ENCODE measurements at places on chromosomes 5 and 9.

DNA sequence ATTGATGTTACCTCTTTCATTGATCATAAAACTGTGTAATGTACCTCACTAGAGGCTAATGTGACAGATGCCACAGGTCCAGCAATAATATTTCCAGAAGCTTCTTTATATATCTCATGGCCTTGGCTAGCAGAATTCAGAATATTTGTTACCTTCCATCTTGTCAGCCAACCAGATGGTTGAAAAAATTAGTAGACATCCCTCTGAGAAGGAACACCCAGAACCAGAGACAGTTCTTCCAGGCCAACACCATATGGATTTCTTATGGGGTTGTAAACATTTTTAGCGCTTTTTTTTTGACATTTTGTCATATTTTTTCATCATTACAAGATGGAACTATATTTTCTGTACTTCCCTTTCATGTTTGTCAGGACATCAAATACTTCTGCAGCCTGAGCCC lies 278.7 kb upstream of the KLF9 start:
- no peak for DNase-seq

- no peak for DNase-seq
Measured at GRCh38 chr5:55694152-55694830, 17.8 kb downstream of the SLC38A9 start.

DNA sequence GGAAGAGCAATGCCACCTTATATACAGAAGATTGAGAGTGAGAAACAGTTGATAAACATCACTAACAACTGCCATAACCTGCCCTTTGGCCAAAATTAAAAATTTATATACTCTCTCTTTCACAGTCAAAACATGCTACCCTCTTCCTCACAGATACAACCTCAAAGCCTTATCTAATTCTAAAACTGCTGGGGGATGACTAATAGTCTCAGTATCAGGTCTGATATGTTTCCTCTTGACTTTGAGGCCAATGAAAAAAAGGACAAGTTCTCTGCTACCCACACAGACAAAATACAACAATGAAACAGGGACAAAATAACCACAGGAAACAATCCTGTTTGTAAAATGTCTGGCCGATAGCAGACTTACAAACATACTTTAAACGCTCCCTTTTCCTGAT lies 485.6 kb upstream of the NUDT12 start:
- DNase-seq = no peak

- no peak for DNase-seq
Measured at GRCh38 chr5:172633403-172633970, 7.6 kb upstream of the NEURL1B start.

DNA sequence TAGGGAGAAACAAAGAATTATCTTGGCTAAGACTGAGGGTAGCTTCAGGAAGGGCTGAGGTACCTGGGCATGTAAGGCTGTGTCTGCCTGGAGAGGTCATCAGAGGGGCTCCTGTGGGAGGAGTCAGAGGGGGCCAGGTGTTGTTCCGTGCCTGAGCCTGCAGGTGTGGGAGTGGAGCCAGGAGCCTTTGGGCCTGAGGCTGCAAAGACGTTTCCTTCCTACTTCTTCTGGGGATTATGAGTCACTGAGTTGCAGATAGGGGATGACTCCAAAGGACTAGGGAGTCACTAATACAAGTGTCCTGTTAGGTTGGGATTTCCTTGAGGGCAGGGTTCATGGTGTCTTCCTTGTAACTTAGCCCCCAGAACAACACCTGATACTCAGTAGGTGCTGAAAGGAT lies 391.1 kb downstream of the ARHGEF28 start:
- no peak for DNase-seq

- no peak for DNase-seq
Measured at GRCh38 chr9:121210536-121210935, 8.9 kb upstream of the RAB14 start.

GRCh38 chr5:57841676-57842363 lies 359.2 kb upstream of the ACTBL2 start:
- DNase-seq = no peak

DNA sequence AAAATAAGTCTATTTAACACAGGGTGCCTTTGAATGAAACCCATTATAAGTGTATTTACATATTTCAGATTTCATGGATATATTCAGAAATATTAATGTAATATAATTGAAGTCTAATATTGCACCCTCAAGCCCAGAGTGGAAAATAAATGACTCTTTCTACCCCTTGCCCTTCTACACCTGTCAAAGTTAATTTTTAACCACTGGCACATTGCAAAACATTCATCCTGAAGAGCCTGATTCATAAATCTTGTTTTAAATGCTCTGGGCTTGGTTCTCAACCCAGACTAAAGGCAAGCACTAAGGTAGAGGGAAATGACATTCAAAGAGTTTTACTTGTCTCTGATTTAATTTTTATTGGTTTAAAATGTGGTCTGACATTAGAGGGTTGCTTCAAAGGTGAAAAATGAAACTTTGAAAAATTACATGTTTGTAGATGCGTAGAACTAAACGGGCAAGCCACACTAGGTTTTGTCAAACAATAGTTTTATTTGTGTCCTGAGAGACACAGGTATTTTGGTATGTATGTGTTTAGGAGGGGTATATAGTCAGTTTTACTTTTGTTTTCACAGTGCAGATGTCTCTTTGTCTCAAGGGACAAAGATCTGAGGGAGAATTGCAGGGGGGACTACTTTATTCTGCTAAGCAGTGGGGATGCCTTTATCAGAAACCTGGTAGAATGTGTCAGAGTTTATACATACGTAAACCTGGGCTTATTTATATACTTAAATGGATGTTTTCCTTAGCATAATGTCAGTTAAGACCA lies 69.7 kb downstream of the PIK3R1 start:
- no peak for DNase-seq

- no peak for DNase-seq
Measured at GRCh38 chr9:136703276-136703860, 9.0 kb upstream of the DIPK1B start.

GRCh38 chr5:115888027-115888426 lies 46.3 kb downstream of the AP3S1 start:
- no peak for DNase-seq

GRCh38 chr5:86152988-86153560 lies 464.7 kb upstream of the COX7C start:
- no peak for DNase-seq

GRCh38 chr5:6637022-6637421 lies 3.8 kb downstream of the SRD5A1 start:
- DNase-seq = no peak

- DNase-seq = no peak
Measured at GRCh38 chr5:93588352-93589151, 5.5 kb downstream of the NR2F1 start.

GRCh38 chr5:38825494-38825893 lies 20.3 kb upstream of the OSMR start:
- no peak for DNase-seq

- DNase-seq = no peak
Measured at GRCh38 chr9:120431268-120431667, 148.7 kb downstream of the CDK5RAP2 start.

- peak; percentile 16 for DNase-seq
Measured at GRCh38 chr9:19409401-19410194, 789 bp downstream of the ACER2 start.

DNA sequence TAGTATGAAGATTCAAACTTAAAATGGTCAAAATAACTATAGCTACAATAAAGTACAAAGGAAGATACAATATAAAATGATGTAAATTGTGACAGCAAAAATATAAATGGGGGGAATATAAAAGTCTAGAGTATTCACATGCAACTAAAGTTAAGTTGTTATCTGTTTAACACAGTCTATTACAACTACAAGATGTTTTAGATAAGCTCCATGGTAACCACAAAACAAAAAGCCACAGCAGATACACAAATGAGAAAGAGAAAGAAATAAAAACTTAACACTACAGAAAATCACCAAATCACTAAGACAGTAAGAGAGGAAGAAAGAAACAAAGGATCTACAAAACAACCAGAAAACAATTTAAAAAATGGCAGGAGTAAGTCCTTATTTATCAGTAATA lies 17.0 kb upstream of the SH3TC2 start:
- no peak for DNase-seq

DNA sequence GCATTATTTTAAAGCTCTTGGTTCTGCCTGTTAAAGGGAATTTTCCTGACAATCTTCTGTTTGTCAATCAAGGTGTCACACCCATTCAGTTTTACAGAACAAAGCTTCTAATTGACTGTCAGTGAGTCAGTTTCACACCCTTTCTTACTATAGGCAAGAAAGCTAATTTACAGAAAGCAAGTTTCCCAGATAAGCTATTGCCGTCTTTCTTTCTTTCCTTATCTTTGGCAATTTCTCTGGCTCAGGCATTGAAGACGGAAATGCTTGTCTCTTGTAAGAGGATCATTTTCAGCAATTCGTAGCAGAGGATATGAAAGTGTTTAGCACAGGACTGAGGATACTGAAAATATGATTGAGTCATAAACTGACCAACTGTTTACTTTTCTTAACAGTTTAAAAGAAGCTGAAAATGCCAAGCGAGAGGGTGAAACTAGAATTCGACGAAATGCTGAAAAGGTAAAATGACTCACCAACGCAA lies 27.0 kb downstream of the SPINK5 start:
- DNase-seq = no peak

- no peak for DNase-seq
Measured at GRCh38 chr9:105822814-105823213, 128.5 kb downstream of the TMEM38B start.

- no peak for DNase-seq
Measured at GRCh38 chr5:131511934-131512333, 123.1 kb downstream of the RAPGEF6 start.
